A673 (cell line): ENCODE measurements at places on chromosomes 12 and 14.
A peak's percentile ranks its signal among the peaks of the same experiment; 100 is the strongest.

GRCh38 chr12:106387848-106388377 is 30.4 kb downstream of the POLR3B start:
- peak; percentile 20 for DNase-seq

DNA sequence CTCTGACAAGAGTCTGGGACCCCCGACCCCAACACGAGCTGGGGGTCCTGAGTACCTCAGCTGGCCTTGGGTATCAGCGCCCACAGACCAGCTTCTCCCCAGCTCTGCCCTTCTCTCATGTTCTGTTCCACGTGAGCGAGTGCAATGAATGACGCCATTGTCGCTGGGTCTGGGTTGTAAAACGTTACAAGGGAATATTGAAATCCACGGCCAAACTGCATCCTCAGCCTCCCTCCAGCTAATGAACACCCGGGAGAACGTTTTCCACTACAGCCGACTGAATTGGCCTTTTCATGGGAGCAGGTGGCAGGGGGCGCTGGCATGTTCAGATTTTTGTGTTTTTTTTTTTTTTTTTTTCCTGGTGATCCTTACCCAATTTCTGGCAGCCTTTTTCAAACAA is 34.7 kb downstream of the TBX5 start:
- no peak for DNase-seq

GRCh38 chr14:22438742-22439141 is 150.3 kb downstream of the DAD1 start:
- DNase-seq, result peak; percentile 66

GRCh38 chr14:65354715-65355114 is 57.8 kb upstream of the FUT8 start:
- DNase-seq, result no peak

DNA sequence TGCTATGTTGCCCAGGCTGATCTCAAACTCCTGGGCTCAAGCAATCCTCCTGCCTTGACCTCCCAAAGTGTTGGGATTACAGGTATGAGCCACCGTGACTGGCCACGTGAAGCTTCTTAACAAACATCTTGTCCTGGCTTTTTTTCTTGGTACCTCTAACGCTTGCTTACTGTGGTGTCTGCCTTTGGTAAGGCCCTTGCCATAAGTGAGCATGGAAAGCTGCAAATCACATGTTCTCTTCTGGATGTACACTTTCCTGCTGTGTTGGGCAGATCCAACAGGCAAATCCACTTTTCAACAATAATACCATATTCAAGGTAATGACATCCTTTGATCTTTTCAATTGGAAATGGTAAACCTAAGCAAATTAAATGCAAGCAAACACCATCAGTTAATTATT is 54.6 kb downstream of the ARF6 start:
- DNase-seq, result no peak

- DNase-seq, result no peak
Measured at GRCh38 chr14:24845851-24846250, 204.1 kb downstream of the STXBP6 start.

- DNase-seq, result no peak
Measured at GRCh38 chr14:89266754-89267153, 150.3 kb downstream of the FOXN3 start.

GRCh38 chr12:55126106-55126505 is at the start of gene OR9K2:
TSS of gene OR9K2 (plus strand) at chr12:55126406. CDS start at chr12:55129835, 3,429 bp downstream.
- no peak for DNase-seq

GRCh38 chr12:53414756-53415417 is 8.8 kb upstream of the AMHR2 start:
- peak; percentile 54 for DNase-seq

GRCh38 chr14:77032491-77032843 is 4.0 kb upstream of the IRF2BPL start:
- no peak for DNase-seq

- no peak for DNase-seq
Measured at GRCh38 chr12:54412786-54413185, 6.3 kb downstream of the ITGA5 start.

- DNase-seq, result no peak
Measured at GRCh38 chr12:130945786-130946492, 7.8 kb upstream of the ADGRD1 start.

GRCh38 chr12:105444653-105445102 is 114.2 kb downstream of the C12orf75 start:
- DNase-seq, result no peak

GRCh38 chr14:87386524-87386923 is 606.5 kb downstream of the GALC start:
- no peak for DNase-seq

DNA sequence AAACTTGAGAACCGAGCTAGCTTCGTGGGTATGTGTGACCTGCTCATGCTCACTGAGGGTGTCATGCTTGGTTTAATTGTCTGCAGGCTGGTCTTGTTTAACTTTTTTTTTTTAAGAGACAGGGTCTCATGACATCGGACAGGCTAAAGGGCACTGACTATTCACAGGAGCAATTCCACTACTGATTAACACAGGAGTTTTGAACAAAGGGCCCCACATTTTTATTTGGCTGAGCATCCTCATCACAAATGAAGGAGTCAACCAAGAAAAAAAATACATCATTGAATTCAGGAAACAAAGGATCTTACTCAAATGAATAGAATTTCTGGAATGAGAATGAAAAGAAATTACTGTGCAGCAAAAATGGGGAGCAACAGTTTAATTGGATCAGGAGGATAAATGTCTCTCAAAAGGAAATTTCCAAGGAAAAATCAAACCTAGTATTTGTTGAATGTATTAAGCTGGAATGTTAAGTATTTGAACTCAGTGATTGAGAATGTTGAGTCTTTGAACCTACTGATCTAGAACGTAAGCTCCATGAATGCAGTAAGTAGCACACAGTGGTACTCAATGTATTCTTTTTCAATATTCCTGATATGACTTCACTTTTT is 20.8 kb upstream of the PYROXD1 start:
- DNase-seq, result no peak

DNA sequence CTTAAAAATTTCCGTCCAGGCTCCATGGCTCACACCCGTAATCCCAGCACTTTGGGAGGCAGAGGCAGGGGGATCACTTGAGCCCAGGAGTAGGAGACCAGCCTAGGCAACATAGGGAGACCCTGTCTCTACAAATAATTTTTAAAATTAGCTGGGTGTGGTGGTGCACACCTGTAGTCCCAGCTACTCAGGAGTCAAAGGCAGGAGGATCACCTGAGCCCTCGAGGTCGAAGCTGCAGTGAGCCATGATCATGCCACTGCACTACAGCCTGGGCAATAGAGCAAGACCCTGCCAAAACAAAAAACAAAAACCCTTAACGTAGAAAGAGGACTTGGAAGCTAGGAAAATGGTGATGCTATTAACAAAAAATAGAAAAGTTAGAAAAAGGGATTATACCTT is 2.0 kb upstream of the HECTD1 start:
- DNase-seq, result no peak

GRCh38 chr14:59275668-59276067 is 87.2 kb downstream of the DAAM1 start:
- DNase-seq, result peak; percentile 43

- DNase-seq, result no peak
Measured at GRCh38 chr14:93059917-93060545, 55.7 kb downstream of the ITPK1 start.

GRCh38 chr12:9717070-9717925 is 15.6 kb downstream of the CLECL1 start:
- DNase-seq, result no peak

GRCh38 chr12:6723607-6724408 is at the start of gene COPS7A:
TSS of gene COPS7A (plus strand) at chr12:6724046. CDS start at chr12:6724657, 611 bp downstream.
- DNase-seq, result peak; percentile 99

DNA sequence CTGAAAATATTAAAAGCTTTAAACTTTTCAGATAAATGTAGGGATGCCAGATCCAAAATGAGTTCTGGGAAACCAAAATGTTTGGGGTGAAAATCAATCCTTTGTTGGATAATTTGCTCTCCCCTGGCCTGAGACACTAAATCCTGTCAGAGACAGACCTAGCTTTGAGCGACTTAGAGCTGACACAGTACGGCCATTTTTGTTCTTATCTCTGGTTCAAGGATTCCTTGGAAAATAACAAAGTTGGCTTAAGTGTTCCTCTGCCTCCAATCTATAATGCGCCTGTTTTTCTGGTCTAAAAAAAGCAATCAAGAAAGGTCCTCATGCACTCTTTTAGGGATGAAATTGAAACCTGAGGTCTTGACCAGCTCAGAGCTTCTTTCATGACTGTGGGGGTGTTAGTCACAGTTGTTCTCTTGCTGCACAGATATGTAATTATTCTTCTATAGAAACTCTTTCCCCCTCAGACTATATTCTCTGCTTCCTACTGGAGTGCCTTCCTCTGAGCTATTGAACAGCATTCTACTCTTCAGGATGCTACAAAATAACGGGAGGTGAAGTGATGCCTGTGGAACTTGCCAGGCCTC is 52.3 kb upstream of the EGLN3 start:
- no peak for DNase-seq

- no peak for DNase-seq
Measured at GRCh38 chr12:30932881-30933280, 6.3 kb downstream of the TSPAN11 start.

DNA sequence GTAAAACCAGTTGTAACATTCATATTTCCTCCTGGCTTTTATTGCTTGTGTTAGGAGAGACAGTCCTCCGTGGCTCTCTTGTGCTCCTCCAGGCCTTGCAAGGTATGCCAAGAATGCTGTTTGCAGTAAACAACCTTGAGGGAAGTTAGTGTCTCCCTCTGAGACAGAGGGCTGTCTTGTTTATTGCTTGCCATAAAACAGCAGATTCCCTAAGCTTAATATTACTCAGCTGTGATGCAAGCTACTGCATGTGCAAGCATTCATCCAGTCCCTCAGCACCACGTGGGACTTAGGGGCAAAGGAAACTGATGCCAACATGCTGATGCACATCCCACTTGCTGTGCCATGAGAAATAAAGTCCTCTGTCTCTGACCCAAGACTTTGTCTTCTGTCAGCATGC is 6.6 kb downstream of the POMT2 start:
- no peak for DNase-seq

DNA sequence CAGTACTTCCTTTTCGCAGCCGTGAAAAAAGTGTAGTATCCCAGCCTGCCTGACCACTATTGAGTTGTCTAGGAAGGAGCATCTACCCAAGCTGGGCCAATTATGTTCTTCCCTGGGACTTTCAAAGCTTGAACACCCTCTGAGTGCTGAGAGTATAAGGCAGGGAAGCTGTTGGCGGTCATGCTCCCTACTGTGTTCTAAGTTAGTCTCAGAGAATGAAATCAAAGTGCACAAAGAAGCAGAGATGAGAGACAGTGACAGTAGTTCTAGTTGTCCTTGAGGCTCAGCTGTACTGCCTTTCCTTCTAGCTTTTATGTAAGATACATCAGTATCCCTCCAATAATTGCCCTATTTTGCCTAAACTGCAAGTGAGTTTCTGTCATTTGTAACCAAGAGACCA is 427.1 kb upstream of the SEL1L start:
- no peak for DNase-seq

- no peak for DNase-seq
Measured at GRCh38 chr14:44414646-44415045, 92.4 kb downstream of the FSCB start.

DNA sequence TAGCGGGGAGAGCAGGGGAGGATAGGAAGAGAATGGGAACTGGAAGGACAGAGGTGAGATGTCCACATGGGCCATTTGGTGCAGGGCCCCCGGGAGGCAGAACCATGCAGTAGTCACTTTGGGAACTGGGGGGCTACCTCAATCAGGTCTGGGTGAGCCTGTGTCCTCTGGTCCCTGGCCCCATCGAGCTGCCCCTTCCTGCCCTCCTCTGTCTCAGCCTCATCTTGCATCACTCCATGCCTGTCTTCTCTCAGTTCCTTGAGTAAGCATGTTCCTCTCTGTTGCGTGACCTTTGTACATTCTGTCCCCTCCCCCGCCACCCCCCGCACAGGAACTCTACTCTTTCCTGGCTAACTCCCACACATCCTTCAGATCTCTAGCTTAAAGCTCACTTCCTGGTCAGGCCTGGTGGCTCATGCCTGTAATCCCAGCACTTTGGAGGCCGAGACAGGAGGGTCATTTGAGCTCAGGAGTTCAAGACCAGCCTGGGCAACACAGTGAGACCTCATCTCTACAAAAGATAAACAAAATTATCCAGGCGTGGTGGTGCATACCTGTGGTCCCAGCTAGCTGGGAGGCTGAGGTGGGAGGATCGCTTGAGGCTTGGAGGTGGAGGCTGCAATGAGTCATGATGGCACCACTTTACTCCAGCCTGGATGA is 23.2 kb downstream of the FOS start:
- no peak for DNase-seq

DNA sequence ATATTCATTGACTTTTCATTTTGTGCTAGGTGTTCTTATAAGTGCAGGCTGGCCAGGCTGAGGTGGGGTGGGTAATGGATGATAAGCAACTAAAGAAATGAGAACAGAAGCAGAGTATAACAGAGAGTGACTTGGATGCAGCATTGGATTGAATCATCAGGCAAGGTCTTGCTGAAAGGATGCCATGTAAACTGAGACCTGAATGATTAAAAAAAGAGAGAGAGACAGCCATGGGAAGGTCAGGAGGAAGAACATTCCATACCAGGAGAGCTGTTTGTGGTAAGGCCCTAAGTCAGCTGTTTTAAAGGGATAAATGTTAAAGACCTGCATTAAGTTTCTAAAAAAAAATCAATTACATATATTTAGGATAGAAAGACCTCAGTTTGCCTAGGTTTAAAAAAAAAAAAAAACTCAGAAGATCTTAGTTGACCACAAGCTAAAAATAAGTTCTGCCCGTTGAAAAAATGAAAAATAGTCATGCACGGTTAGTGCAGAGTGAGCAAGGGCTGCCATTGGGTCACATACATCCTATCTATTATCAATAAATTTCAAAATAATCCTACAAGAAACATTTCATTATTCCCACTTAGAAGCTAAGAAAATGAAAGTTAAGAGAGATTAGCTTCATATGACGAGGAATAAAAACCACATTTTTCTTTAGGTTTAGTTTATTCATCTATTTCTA is 37.2 kb downstream of the IFNG start:
- no peak for DNase-seq

- DNase-seq, result no peak
Measured at GRCh38 chr14:75877292-75877691, 104.5 kb downstream of the TGFB3 start.

- no peak for DNase-seq
Measured at GRCh38 chr12:42583016-42583415, 6.5 kb downstream of the PRICKLE1 start.

- DNase-seq, result peak; percentile 48
Measured at GRCh38 chr14:28635387-28635786, 131.2 kb upstream of the FOXG1 start.

- DNase-seq, result peak; percentile 25
Measured at GRCh38 chr14:44963044-44963528, 1.1 kb downstream of the TOGARAM1 start.

- DNase-seq, result no peak
Measured at GRCh38 chr12:20187456-20187855, 180.9 kb upstream of the PDE3A start.

DNA sequence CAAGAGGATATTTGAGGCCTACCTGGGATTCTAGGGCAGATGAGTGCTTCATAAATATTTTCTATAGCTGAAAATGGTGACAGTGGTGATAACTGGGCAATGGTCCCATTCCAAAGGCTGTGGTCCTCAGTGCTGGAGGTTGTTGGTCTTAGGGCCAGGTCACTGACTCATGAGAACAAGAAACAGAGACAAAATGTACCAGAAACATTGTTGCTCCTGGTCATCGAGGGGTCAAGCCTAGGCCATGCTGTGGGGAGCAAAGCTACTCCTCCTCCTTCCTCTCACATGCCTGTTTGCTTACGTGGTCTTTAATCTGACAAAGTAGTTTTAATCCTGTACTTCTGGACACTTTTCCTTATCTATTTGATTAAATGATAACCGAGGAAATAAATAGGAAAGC is 33.8 kb downstream of the ERG28 start:
- no peak for DNase-seq
